CD8-positive, alpha-beta T cell (primary cell): ENCODE measurements at places on chromosomes 13 and 19.

GRCh38 chr19:18644196-18645034, 7.6 kb downstream of the KLHL26 start:
- no peak for DNase-seq

DNA sequence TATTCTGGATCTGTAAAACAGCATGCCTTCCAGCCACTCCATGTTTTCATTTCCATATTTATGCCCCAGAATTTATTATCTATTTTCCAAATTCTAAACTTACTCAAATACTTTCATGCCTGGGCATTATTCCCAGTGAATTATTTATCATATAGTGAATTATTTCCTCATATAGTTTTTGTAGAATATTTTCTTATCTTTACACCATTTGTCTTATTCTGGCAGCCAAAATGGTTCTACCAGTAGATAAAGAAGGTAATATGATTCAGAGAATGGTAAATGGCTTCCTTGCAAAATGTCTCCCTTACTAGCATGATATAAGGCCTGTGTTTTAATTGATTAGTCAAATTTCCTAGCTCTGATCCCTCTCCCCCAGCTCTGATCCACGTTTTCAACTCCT, 305.8 kb downstream of the SPRY2 start:
- DNase-seq = no peak

- no peak for DNase-seq
Observed at GRCh38 chr19:42113641-42114348, 18.5 kb downstream of the POU2F2 start.

DNA sequence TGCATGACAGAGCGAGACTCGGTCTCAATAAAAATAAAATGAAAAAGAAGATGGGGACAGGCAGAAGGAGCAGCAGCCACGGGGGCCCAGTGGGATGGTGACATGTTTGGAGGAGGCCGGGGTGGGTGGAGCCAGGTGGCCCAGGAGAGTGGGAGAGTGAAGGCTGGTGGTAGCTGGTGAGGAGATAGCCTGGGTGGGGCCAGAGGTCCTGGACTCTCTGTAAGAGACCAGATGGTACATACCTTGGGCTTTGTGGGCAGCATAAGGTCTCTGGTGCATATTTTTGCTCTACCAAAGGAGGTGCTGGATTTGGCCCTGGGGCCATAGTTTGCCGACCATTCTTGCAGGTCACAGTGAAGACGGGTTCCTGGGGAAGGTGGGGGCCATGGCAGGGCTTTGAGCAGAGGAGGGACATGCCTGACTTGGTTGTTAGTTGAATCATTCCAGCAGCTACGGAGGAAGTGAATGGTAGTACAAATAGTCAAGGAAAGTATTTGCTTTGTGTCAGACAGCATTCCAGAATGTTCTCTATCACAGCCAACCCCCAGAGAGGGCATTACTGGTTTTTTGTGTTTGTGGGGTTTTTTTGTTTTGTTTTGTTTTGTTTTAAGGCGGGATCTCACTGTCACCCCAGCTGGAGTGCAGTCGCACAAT, 69.1 kb downstream of the ARHGEF18 start:
- DNase-seq = no peak

DNA sequence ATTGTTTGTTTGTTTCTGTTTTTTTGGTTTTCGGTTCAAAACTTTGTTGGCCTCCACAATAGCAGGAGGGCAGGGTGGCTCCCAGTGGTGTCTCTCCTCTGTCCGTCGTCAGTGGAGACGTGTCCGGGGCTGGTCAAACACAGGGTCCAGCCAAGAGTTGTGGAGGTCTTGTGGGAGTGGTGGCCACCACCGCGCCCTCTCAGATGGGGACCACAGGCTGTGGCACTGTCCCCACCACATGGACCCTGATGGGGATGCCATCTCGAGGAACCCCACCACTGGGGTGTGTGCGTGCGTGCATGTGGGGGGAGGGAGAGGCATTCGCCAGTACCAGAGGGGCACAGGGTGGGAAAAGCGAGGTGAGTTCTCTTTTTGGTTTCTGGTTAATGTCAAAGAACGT, 13.8 kb downstream of the ZNF574 start:
- DNase-seq = no peak

DNA sequence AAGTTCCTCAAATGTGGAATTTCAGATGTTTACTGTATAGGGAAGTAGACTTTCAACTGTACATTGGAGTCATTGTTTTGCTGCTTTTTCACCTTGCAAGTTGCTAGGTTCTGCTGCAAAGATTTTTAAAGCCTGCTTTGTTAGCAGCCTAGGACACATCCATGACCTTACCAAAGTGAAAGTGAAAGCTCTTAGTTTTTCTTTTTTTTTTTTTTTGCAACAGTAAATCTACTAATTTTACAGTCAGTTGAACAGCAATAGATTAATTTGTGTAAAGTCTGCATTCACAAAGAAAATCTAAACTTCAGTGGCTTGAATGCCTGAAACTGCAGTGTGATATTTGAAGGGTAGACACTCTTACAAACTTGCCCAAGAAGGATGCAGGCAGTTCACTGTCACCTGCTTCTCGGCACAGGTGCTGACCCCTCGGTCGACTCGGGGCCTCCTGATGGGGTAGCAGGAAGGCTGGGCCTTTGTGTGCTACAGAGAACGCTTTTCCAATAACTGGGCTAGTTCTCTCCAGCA, 5.0 kb upstream of the MTIF3 start:
- no peak for DNase-seq

- no peak for DNase-seq
Observed at GRCh38 chr19:31319465-31319864, 29.8 kb downstream of the TSHZ3 start.

DNA sequence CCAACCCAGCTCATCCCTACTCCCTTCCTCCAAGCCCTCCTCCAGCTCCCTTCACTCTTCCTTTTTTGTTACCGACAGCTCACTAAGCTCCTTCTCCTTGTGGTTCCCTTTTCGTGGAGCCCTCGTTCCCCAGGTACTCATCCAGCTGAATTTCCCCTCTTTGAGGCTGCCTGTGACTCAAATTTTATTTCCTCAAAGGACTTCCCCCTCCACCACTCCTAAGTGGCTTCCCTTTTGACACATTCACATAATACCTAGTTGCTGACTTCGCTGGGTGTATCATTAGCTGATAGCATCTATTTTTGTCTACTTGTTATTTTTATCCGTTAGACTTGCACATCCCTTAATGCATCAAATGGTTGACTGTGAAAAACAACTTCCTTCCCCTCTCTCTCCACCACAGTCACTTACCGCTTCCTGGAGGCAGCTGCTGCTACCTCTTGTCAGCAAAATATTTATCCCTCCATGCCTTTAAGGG, 14.5 kb downstream of the FFAR2 start:
- DNase-seq = peak; percentile 52

DNA sequence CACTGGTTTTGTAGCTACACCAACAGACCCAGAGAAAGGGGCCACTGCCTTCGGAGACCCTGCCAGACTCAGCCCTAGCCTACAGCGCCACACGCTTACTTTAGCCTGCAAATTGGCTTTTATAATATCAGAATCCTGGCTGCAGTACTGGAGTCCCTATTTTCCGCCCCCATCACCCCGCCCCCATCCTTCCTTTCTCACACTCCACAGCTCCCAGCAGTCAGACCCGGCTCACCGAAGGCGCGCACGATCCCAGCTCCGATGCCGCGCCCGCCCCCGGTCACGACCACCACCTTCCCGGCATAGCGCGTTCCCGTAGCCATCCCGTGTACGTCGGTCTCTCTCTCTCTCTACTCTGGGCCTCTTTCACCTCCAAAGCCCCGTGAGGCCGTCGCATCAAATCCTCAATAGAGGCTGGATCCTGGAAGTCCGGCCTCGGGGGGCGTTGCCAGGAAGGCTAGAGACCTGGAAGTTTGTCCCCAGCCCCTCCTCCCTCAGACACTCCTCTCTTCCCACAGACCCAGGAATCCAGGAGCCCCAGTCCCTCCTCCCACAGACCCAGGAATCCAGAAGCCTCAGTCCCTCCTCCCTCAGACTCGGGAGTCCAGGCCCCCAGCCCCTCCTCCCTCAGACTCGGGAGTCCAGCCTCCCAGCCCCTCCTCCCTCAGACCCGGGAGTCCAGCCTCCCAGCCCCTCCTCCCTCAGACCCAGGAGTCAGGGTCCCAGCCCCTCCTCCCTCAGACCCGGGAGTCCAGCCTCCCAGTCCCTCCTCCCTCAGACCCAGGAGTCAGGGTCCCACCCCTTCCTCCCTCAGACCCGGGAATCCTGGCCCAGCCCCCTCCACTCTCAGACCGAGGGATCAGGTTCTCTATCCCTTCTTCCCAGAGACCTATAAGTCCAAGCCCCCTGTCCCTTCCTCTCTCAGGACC, at the start of gene HSD17B14:
Gene HSD17B14, minus strand, starts transcription at position 403 of the 929 bp plus-strand sequence. Its CDS starts 80 bp downstream, at position 323.
- no peak for DNase-seq

DNA sequence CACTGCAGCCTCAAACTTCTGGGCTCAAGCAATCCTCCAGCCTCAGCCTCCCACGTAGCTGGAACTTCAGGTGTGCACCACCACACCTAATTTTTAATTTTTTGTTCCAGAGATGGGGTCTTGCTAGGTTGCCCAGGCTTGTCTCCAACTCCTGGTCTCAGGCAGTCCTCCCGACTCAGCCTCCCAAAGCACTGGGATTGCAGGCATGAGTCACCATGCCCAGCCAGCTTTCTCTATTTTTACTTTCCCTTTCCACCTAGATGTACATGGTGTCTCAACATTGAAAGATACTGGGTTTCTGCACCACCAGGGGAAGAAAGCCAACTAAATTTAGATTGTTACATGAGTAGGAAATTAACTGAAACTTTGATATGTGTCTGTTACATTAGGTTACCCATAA, 13.8 kb upstream of the ZNF846 start:
- DNase-seq = no peak

DNA sequence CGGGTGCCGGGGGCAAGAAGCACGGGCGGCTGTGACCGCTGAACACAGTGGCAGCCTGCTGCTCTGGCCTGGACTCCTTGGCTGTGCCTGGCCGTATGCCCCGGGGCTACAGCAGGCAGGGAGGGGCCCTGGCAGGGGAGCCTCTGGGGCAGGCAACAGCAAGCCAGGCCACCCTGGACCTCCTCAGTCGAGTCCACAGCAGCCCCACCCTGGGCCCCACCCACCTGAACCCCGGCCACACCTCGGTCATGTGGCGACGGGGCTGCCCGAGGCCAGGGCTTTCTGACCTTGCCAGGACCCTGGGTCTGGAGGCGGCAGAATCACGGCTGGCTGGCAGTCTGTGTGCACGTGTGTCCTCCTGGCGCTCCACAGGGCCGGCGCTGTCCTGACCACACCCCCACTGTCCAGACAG, 8.7 kb downstream of the CILP2 start:
- DNase-seq = no peak

- peak; percentile 15 for DNase-seq
Observed at GRCh38 chr19:53333066-53333462, 485 bp upstream of the ZNF845 start.

GRCh38 chr19:51127755-51128154, 3.0 kb downstream of the SIGLEC9 start:
- DNase-seq = no peak

DNA sequence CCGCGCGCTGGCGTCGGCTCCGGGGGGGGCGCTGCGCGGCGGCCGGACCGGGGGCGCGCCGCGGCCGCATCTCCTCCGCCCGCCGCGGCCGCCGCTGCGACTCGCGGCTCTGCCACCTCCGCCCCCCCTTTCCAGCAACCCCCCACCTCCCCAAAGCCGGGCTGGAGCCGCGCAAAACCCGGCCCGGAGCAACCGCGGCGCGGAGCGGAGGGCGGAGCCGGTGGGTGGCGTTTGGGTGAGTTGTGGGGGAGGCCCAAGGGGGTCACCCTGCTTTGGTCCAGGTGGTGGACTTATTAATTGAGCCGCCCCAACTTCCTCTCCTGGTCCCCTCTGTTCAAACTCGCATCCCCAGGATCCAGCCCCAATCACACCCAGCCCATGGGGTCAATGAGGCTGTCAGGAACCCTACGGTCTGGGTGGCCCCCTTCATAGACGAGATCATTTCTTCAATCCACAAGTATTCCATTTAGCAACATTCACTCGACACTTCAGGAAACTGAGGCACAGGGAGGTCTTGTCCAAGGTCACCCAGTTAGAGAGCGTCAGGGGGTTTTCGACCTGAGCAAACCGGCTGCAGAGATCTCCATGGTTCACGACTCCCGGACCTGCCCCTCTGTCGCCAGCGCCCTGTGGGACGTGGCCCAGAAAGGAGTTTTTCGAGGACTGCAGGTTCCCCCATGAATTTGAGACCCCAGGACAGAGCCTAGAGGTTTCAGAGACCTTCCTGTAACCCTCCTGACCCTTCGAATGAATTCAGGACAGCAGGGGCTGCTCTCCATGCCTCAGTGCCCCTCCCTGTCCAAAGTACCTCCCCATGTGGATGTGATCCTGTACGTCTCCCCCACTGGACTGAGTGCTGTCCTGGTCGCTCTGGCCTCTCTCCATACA, 22.4 kb upstream of the SEMA6B start:
- DNase-seq = no peak

DNA sequence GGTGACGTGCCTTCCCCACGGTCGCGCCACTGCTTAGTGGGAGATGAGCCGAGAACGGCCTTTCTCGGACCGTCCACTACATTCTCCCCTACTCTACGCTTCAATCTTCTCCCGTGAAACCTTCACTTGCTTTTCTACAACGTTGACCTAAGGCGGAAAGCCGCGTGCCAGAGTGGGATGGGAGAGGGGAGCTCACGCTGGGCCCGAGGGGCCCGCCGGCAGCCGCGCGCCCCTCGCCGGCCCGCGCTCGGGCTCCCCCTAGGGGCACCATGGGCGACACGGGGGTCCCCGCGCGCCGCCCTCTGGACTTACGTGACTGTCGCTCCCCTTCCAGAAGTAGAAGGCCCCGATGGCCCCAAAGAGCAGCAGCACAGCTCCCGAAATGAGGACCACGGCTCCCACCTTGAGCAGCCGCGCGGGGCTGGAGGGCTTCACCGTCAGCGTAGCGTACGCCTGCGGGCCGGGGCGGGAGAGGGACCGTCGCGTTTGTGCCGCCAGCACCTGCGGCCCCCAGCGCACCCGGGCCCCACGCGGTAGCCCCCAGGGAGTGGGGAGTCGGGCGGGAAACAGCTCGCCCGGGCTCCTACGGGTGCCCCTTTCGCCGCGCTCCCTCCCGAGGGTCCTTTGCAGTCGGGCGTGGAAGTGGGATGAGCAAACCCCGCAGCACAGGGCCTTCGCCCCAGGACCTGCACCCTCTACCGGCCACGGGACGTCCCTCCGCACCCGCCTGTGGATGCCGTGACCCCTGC, 727 bp downstream of the CNMD start:
- DNase-seq = peak; percentile 36

DNA sequence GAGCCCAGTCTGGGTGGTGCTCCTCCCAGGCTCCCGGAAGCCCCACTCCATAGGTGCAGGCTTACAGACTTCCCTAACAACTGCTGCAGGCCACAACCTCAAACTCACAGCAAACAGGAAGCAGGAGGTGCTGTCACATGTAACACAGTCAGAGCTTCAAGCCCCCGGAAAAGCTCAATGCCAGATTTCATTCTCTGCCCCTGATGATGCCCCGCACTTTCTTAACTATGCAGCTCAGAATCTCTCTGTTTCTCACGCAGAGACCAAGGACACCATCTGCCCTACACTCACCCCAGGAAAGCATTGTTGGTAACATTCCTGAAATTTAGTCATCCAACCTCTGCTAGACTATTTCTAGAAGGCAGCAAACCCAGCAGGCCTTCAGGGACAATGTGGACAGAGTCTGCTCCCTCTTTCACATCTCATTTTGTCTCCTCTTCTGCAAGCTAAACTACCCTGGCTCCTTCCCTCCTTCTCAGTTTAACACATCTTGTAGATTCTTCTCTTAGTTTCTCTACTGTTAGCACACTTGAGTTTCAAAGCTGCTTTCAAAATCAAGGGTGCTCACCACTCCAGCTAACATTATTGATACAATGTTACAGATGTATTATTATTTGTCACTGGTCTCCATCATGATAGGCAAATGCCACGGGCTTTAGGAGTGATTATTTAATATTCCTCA, 162.5 kb downstream of the KCTD12 start:
- DNase-seq = peak; percentile 26
